ENCODE measurements at places on chromosomes 16 and 17. TPM values are rescaled to one million over a fixed set of nuclear protein-coding genes. Genes with fewer than 3 reads are reported as not detected.

GRCh38 chr17:20280851-20281250 lies 186.5 kb downstream of the LGALS9B start:
- DNase-seq = no peak

DNA sequence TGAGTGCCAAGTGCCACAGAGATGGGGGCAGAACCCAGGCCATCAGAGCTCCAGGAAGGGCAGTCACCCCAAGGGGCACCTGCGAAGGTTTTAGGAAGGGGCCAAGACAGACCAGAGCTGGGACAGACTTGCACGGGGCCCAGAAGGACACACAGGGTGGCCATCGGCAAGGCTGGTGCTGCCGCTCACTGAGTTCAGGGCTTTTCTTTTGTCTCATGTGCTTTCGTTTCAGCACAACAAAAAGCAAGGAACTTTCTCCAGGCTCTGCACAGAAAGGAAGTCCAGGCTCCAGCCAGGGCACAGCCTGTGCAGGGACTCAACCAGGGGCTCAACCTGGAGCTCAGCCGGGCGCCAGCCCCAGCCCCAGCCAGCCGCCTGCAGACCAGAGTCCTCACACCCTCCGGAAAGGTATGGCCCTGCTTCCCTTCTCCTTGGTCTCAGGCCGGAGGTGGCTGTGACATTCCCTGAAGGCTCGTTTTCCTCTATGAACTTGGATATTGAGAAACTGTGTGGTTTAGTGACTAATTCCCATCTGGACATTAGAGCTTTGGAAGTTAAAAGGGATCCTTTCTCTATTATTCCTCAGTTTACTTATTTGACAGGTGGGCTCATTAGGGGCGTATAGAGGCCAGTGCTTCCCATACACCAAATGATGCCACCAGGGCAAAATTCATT lies 37.9 kb downstream of the ELAC2 start:
- DNase-seq = no peak

DNA sequence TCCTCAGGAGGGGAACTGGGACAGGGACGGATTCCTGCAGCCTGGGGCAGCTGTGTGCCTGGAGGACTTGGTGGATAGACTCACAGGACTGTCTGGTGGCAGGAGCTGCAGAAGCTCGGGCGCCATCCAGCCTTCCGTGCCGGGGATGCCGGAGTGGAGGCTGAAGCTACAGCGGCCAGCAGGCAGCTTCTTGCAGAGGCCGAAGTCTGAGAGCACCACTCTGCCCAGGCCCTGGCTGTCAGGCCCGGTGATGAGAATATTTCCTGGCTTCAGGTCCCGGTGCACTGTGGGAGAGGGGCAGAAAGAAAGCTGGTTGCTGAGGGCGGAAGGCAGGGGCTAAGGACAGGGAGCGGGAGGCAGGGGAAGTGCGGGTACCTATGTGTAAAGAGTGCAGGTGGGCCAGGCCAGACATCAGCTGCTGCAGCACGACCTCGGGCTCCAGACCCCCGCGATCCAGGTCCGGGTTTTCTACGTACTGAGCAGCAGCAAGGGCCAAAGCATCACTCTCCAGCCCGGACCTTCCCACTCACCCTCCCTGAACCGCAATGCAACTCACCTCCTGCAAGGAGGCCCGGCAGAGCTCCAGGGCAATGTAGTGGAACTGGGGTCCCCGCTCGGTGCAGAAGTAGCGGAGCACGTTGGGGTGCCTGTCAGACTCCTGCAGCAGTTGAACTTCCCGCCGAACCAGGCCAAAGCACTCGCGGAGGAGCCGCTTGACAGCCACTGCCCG lies 16.1 kb downstream of the PLK1 start:
- no peak for DNase-seq

DNA sequence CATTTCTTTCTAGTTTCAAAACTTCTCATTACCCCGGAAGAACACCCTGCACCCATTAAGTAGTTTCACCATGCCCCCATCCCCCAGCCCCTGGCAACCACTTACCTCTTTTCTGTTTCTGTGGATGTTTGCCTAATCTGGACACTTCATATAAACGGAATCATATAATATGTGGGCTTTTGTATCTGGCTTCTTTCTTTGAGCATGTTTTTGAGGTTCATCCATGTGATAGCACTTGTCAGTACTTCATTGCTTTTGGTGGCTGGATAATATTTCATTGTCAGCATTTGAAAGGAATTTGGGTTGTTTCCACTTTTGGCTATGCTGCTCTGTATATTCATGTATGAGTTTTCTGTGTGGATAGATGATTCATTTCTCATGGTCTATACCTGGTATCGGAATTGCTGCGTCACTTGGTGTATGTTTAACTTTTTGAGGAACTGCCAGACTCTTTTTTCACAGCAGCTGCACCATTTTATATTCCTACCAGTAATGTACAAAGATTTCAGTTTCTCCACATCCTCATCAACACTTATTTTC lies 30.0 kb upstream of the SLC5A10 start:
- no peak for DNase-seq

DNA sequence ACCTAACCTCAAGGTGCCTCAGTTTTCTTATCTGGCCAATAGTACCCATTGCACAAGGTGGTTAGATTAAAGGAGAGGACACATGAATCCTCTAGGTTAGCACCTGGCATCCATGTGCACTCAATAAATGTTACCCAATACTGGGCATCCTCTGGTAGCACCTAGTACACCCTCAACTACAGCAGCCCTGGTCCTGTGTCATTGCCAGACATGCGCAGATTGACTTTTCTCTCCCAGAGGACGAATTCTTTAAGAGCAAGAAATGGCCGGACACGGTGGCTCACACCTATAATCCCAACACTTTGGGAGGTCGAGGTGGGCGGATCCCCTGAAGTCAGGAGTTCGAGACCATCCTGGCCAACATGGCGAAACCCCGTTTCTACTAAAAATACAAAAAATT lies 7.3 kb downstream of the DUSP3 start:
- DNase-seq = no peak

DNA sequence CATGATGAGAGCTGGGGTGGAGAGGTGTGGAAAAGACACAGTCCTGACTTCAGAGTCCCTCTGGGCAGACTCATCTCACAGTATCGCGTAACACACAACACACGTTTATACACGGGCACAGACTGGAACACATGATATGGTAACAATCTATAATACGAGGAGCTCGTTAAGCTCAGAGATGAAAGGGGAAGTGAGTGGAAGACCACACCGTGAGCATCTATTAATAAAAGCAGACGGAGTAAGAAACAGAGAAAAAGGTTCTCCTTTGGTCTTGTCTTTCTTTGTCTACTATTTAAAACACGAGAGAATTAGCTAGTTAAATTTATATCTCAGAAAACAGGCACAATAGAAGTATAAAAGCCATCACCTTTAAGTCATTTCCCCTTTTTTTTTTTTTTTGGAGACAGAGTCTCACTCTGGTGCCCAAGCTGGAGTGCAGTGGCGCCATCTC lies 13.5 kb downstream of the ANKRD11 start:
- no peak for DNase-seq

- DNase-seq = no peak
These were observed 5.4 kb downstream of the TMEM92 start for GRCh38 chr17:50279639-50280038.

DNA sequence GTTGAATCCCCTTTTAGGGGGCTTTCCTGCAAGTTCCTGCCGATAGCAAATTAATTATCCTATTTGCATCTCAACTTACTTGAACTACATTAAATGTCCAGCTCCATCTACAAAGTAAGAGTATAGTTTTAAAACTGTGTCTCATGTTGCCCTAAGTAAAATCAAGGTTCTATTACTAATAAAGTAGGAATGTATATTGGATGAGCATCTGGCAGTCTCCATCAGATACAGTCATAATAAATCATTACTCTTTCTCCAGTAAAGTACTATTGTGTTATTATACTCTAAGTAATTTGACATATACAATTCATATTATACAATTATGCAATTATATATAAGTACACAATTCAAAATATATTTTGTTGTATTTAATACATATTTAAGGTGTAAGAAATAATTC lies 249.3 kb downstream of the CEP112 start:
- DNase-seq = no peak

GRCh38 chr17:4913994-4914393 lies 11.1 kb upstream of the CHRNE start:
- DNase-seq = no peak

ICAM2 gene
- 1,319 TPM for total RNA-seq

NHERF2 gene
- 49.5 TPM for total RNA-seq

DNA sequence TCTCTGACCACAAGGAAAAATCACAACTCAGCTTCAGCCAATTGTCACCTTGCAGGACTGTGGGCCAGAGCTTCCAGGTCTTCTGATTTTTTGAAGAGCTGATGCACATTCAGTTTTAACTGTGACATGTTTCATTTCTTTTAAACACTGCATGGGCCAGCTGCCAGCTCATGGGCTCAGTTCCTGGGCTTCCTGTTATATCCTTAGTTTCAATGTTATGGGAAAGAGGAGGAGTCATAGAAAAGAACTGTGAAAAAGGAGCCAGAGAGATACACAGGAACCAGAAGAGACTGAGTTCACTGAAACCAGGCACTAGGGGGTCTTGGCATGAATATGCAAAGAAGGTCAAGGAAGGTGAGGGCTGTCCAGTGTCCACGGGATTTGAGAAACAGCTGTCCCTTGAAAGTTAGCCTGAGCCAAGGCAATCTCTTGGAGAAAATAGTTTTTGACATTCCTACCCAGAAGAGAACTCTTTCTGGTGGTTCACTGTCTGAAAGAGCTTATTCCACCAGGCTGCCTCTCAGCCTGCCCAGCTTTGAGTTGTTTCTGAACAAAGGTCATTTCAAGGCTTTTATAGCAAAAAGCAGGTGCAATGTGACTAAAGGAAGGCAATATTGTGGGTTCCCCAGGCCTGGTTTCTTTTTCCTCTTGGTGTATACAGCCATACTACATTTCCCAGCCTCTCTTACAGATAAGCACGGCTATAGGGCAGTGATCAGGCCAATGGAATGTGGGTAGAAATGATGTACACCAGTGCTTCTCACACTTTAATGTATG lies 10.5 kb downstream of the PDILT start:
- DNase-seq = no peak

DNA sequence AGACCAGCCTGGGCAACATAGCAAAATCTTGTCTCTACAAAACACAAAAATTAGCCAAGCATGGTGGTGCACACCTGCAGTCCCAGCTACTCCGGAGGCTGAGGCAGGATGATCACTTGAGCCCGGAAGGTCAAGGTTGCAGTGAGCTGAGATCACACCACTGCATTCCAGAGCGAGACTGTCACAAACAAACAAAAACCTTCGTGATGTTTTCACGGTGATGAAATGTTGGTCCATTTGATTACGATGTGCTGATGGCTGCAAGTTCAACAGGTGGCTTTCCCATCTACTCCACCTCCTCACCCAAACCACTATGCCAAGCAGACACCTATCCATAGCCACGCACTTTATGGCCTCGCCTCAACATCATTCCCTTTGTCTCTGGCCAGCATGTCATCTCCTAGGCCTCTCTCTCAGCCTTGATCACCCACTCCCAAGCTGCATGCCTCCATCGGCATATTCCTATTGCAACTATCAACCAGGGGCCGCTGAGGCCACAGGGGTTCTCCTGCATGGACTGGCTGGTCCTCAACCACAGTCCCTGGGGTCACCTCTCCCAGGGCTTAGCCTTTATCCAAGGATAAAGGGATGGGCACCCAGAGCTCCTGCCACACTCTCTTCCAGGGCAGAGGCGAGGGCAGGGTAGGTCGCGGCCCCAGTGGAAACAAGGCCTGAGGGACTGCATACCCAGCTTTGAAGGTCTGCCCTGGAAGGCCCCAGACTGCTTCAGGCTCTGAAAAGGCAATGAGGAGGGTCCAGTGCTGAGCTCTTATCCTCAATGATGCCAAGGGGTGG lies 17.1 kb upstream of the ALOX15B start:
- DNase-seq = no peak

- no peak for DNase-seq
These were observed 3.3 kb upstream of the PSMD12 start for GRCh38 chr17:67369676-67370075.

GRCh38 chr17:61291451-61292285 lies 108.0 kb upstream of the TBX2 start:
- DNase-seq = no peak

KCNJ18 gene
- not detected for total RNA-seq

All from glomerular endothelial cell (primary cell).